ENCODE measurements at places on chromosomes 1 and 21.

DNA sequence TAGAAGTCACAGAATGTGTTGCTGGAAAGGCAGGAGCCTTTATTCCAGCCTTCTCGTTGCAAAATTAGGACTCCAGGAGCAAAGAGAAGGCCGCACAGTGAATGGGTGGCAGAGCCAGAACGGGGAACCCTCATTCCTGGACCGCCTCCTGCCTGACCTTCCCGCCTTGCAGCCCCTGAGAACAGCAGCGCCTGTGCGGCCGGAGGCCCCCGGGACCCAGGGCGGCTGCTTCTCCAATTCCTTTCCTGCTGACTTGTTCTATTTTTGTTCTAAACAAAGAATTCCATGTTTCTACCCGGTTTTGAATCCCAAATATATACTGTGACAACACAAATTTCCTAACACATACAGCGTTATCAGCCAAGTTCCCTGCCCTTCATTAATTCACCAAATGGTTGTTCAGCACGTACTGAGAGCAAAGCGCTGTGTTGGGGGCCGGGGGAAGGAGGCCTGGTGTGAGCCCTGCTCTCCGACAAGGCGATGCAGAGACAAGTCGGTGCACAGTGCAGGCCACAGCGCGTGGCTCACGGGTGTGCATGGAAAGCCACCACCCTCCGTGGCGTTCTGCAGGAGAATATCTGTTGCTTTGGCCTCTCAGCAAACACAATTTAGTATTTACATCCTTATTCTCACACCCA is 31.9 kb upstream of the COL6A2 start:
- no peak for DNase-seq

GRCh38 chr1:223551610-223552009 is 113.9 kb downstream of the CAPN8 start:
- no peak for DNase-seq

- DNase-seq: no peak
These were observed 32.7 kb downstream of the TFAP2E start for GRCh38 chr1:35605867-35606182.

- DNase-seq: no peak
These were observed 24.6 kb downstream of the NTPCR start for GRCh38 chr1:232974971-232975370.

DNA sequence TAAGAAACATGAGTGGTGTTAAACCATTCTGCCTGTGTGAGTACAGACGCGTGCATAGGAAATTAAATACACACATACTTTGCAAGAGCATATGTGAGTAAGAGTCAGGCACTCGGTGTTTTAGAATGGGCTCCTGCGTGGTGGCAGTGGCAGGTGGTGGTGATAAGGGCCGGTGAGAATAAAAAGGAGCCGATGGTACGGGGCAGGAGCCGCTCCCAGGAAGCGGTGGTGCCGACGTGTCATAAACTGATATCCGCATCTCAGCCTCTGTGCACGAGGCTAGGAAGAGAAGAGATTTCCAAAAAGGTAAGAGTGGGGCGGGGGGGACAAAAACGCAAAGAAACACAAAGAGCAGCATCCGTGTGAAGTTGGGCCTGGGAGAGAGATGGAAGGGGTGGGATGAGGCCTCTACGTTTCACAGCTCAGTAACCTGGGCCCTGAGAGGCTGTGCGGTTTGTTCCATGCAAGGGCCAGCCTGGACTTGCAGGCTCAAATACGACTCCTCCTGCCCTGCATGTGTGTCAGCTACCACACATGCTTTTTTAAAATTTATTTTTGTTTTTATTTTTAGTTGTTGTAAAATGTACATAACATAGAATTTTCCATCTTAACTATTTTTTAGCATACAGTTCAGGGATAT is 127.7 kb upstream of the COL6A1 start:
- no peak for DNase-seq
